ENCODE measurements at places on chromosomes 7 and 10.

- no peak for DNase-seq
Measured at GRCh38 chr10:113473851-113474250, 79.0 kb upstream of the HABP2 start.

GRCh38 chr7:2633538-2634266, 1.9 kb downstream of the TTYH3 start:
- DNase-seq: no peak

DNA sequence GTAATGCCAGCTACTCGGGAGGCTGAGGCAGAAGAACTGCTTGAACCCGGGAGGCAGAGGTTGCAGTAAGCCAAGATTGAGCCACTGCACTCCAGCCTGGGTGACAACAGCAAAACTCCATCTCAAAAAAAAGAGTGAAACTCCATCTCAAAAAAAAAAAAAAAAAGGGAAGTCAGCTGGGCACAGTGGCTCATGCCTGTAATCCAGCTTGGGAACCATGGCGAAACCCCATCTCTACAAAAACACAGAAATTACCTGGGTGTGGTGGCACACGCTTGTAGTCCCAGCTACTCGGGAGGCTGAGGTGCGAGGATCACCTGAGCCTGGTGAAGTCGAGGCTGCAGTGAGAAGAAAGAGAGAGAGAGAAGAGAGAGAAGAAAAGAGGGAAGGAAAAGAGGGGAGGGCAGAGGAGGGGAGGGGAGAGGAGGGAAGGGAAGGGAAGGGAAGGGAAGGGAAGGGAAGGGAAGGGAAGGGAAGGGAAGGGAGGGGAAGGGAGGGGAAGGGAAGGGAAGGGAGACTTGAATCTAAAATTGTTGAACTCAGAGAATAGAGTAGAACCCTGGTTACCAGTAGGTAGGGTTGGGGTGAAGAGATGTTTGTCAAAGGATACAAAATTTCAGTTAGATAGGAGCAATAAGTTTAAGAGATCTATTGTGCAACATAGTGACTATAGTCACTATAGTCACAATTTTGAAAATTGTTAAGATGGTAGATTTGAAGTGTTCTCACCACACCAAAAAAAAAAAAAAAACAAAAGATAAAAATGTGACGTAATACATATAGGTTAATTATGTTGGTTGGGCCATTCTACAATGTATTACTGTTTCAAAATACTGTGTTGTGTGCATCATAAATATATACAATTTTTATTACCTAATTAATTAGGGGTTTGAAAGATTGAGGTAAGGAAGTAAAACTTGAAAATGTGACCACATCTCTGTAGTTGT, 2.5 kb downstream of the SLC16A9 start:
- DNase-seq: no peak

- peak; percentile 78 for DNase-seq
Measured at GRCh38 chr10:43461950-43462349, 25.0 kb downstream of the ZNF487 start.

GRCh38 chr7:16813232-16813616, 8.4 kb upstream of the AGR2 start:
- no peak for DNase-seq

DNA sequence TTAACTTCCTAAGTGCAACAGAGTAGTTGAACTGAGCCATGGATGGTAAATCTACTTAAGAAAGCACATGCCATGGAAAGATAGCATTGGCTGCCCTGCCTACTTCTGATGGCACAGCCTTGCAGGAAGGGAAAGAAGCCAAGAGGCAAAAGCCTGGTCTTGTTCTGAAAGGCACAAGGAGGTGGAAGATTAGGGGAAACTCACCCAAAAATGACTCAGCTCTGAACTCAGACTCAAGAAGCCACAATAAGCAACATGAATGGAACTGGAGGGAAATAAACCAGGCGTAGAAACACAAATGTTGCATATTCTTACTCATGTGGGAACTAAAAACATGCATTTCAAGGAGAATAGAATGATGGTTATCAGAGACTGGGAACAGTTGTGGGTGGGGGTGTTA, 20.8 kb upstream of the ALOX5 start:
- no peak for DNase-seq

GRCh38 chr7:141387521-141388217, 163.5 kb upstream of the AGK start:
- peak; percentile 95 for DNase-seq

DNA sequence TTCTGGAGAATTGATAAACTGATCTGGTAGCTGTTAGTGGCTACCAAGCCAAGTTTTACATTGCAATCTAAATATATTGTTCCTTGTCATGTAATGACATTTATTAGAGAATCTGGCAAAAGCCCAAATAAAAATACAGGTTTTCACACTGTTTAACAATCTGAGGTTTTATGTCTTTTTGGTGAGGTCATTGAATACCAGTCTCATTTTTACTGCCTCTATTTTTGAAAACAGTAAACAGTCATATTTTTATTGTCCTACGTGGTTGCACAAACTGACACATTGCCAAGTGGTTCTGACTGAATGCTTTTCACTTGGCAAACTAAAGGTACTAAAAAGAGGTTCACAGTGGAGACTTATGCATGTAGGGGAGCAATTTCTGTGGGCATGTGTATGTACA, 157.5 kb downstream of the PRKG1 start:
- no peak for DNase-seq

DNA sequence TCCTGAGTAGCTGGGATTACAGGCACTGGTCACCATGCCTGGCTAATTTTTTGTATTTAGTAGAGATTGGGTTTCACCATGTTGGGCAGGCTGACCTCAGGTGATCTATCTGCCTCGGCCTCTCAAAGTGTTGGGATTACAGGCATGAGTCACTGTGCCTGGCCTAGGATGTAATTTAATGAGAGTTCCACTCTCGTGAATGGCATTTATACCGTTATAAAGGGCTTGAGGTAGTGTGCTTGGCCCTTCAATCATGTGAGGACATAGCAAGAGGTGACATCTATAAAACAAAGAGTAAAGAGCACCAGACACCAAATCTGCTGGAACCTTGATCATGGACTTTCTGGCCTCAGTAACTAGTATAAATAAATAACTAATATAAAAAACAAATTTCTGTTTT, 93.5 kb upstream of the PPP1R9A start:
- DNase-seq: no peak
